BJ (cell line): ENCODE measurements at places on chromosomes 6 and 20.

- no peak for DNase-seq
Observed at GRCh38 chr20:3572151-3572550, 91.0 kb downstream of the GFRA4 start.

GRCh38 chr6:125913864-125914351 lies 42.7 kb upstream of the HINT3 start:
- peak; percentile 91 for DNase-seq

- no peak for DNase-seq
Observed at GRCh38 chr6:161135695-161136591, 137.9 kb downstream of the AGPAT4 start.

GRCh38 chr20:10178091-10178490 lies 40.5 kb upstream of the SNAP25 start:
- no peak for DNase-seq

DNA sequence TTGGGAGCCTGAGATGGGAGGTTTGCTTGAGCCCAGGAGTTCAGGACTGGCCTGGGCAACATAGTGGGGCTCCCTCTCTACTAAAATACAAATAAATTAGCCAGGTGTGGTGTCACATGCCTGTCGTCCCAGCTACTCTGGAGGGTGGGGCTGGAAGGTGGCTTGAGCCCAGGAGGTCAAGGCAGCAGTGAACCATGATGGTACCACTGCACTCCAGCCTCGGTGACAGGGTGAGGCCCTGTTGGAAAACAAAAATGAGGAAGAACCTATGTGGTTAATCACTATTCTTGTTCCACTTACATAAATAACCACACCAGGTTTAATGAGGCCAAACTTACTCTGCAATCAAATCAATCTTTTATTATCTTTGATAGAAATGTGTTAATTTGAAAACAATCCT lies 5.4 kb downstream of the PPDPF start:
- DNase-seq: no peak

- no peak for DNase-seq
Observed at GRCh38 chr20:23078351-23079015, 7.6 kb downstream of the CD93 start.

DNA sequence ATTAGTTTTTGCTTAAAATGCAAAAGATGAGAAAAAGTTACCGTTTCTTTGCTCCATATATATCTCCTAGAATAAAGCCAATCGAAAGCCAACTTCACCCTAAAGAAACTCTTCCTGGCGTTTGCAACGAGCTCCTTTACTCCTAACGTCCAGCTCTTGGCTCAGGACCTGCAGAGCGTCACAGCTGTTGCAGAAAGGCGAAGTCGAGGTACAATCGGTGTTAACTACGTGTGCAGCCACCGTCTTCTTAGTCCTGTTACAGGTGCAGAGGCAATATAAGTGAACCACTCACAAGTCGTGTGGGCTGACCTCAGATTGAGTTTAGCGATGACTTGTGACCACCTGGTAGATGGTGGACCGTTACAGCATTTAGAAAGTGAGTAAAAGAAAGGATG lies 113.1 kb downstream of the TRIM27 start:
- no peak for DNase-seq

- no peak for DNase-seq
Observed at GRCh38 chr20:32070690-32071213, 18.7 kb downstream of the HCK start.

DNA sequence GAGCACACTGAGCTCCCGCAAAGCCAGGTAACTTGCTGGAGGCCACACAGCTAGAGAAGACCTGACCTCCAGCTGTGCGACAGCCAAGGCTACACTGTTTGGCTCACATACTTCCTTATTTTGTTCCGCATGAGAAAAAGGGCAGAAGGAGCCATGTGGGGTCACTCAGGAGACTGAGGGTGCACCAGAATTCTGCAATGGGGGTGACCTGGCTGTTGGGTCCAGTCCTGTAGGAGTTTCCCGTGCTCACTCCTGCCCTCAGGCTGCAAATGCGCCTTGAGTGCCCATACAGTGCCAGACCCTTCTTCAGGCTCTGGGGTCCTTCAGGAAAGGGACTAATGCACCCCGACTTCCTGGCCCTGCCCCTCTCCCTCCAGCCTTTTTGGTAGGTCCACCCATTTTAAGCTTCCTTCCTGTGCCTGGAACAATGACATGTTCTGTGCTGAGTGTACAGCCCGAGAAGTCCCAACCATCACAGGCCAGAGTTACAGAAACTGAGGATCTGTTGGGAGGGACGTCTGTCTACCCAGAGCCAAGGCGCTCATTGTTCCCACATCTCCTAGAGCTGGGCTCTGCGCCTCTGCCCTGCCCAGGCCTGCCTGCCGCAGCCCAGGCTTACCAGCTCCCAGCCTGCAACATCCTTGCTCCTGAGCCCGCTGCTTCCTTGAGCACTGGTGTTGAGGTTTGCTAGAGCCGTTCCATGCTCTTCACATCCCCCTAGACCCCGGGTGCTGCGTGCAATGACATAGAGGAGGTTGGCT lies 33.5 kb upstream of the CD93 start:
- DNase-seq: no peak

- no peak for DNase-seq
Observed at GRCh38 chr6:31048099-31048498, 37.8 kb downstream of the MUC22 start.

GRCh38 chr6:124777863-124778262 lies 184.4 kb upstream of the RNF217 start:
- DNase-seq: no peak

DNA sequence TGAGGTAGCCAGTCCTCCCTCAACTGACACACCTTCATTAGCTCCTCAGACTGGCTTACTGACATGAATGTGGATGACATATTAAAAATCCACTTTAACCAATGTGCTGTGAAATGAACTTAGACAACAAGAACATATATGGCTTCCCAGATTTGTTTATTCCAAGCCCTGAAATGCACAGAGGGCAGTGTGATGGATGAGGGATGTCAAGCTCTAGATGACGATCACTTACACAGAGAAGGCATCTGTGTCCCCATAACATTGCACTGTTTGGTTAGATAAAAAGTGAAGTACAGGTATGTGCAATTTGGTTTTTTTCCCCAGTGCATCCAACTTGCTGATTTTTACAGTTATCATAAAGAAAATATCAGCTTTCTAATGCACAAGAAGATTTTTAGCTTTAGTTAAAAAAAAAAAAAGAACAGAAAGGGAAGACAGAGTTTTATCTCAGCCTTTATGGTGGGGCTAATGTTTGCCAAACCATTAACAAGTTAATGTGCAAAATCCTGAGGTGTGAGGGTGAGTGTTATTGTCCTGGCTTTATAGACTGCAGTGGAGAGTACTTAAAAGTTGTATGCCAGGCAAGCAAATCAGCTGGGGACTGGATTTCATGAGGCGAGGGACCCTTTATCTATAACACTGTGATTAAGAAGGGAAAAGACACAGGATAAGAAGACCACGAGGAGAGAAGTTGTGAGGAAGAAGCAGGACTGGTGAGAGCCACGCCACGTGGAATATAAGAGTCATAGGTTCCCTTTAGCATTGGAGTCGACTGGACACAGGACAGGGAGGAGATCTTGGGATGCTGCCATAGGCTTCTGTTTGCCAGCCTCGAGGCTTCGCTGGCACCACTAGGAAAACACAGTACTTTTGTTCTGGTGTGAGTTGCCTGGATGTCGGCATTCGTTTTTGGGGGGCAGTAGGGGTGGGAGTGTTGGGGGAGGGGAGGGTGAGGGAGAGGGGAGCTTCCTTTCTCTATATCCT lies 90.0 kb upstream of the BACH2 start:
- DNase-seq: no peak

- DNase-seq: no peak
Observed at GRCh38 chr6:6614096-6614982, 25.8 kb downstream of the LY86 start.

DNA sequence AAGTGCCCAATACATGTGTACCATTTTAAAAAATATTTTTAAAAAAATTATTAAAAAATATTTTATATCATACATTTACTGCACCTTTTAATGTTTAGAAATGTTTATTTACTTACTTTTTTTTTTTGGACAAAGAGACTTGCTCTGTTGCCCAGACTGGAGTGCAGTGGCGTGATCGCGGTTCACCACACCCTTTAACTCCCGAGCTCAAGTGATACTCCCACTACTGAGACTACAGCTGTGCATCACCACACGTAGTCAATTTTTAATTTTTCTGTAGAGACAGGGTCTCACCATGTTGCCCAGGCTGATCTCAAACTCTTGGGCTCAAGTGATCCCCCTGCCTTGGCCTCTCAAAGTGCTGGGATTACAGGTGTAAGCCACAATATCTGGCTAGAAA lies 9.2 kb upstream of the SIRPG start:
- DNase-seq: no peak

- peak; percentile 41 for DNase-seq
Observed at GRCh38 chr6:36127462-36128016, 2.8 kb upstream of the MAPK13 start.

DNA sequence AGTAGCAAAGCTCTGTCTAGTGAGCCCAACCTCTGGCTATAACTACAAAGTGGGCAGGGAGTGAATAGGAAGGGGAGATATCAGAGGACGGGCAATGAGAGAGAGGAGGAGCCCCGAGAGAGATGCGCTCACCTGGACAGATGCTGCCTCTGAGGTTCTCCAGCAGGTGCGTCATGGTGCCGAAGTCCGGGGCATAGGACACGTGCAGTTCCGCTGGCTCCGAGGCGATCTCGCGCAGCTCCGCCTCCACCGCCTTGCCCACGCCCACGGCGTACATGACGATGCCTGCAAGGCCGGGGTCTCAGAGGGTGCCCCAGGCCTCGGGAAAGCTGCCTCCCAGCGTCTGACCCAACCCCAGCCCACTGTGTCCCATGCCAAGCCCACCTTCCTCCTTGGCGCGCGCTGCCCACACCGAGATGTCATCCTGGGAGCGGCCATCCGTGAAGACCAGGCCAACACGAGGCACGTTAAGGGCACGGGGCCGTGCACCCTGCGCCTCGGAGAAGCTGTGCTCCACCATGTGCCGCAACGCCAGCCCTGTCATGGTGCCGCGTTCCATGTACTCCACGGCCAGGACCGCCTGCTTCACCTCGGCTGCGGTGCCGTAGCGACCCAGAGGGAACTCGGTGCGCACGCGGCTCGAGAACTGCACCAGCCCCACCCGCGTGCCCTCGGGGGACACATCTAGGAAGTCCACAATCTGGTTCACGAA lies 8.7 kb upstream of the RBPJL start:
- DNase-seq: no peak

DNA sequence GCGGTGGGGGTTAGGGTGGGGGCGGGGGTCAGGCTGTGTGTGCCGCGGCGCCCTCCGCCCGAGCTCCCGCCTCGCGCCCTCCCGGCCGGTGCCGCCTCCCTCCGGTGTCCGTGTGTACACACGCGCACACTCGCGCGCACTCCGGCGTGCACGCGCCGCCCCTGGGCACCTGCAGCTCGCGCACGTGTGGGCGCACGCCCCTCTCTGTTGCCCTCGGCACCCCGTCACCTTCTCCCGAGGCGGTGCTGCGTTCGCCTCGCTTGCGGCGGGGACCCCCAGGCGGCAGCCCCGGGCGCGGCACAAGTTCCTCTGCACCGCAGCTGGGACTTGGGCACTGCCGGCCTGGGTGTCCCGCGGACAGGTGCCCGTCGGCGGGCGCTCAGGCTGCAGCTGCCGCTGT lies 525 bp downstream of the MACROD2 start:
- no peak for DNase-seq

GRCh38 chr6:43887340-43887858 lies 117.4 kb downstream of the VEGFA start:
- DNase-seq: no peak

DNA sequence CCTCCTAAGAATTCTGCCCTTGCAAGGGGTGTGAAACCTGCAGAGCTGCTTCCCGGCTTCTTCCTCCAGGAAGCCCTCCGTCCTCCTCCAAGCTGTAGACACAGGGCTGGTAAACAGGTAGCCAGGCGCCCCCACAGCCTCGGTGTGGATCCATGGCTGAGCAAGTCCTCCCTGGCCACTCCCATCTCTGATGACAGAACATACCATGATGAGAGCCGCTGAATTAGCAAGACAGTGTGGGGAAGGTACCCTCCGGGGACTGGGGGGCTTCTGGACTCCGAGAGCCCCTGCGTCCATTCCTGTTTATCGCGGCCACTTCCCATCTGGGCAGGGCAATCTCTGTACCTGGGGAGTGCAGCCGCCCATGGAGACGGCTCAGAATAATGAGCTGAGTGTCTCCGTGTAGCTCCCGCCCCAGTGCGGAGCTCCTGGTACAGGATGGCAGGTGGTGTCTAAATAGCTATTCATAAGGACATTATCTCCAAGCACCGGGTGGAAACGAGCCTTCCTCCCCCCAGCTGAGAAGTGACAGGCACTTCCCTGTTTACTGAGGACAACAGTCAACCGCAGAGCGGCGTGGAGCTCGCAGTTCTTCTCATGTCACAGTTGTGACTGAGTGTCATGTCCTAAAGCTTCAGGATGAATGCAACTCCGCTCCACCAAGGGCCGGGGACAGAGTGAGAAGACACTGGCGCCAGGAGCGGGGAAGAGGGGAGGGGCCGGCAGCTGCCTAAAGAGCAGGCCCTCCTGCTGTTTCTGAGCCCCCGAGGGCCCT lies 22.7 kb upstream of the NTSR1 start:
- DNase-seq: no peak

- no peak for DNase-seq
Observed at GRCh38 chr20:17651129-17651759, 30.8 kb downstream of the RRBP1 start.

DNA sequence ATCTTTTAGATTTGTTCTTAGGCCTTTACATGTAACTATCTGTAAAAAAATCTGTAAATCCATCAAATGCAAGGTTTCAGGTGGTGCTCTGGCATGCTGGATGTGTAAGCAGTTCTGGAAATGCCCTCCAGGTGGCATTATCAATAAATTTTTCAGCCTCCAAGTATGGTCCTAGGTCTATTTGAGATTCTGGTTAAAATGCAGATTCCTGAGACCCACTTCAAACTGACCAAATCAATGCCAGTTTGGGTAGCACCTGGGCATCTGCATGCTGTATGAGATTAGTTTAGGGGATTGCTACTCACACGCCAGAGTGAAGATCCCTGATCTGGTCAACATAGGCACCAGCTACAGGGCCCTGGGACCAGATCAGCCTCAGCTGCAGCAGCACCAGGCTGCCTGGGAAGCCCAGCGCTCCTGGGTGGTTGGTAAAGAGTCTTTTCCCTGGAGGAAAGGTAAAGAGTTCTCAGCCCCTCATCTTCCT lies 507.3 kb upstream of the CITED2 start:
- DNase-seq: no peak

GRCh38 chr6:73832313-73832712 lies 136.3 kb downstream of the CD109 start:
- DNase-seq: no peak

- no peak for DNase-seq
Observed at GRCh38 chr6:75230484-75231325, 12.9 kb downstream of the COX7A2 start.

GRCh38 chr6:109672839-109673238 lies 18.2 kb downstream of the AK9 start:
- no peak for DNase-seq

DNA sequence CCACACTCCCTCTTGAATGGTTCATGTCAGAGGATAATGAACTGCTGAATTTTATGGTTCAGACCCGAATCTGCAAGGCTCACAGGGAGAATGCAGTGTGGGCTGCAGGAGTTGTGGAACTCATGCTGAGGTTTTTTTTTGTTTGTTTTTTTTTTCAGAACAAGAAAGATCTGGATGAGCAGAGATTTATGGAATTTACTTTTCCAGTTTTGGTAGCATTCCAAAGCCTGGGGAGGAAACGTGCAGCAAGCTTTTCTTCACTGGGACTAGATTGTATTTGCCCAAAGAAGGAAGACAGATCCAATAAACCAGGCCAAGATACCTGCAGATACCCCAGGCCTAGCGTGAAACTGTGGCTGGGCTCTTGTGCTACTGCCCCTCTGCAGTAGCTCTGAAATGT lies 223.9 kb upstream of the TAB2 start:
- DNase-seq: peak; percentile 40
